ENCODE measurements at places on chromosomes 3 and 15. TPM values are rescaled to one million over a fixed set of nuclear protein-coding genes. Genes with fewer than 3 reads are reported as not detected.

- peaks cover 55% of the 10 kb centered on the region for H3K4me1 ChIP-seq
- H3K4me3 ChIP-seq, result no peak overlapping the region
- H3K36me3 ChIP-seq, result peaks cover 74% of the 10 kb centered on the region
- H3K27ac ChIP-seq, result peak overlapping the region; percentile 26
- no peak for DNase-seq
Observed at GRCh38 chr3:105824129-105824528, 44.7 kb downstream of the CBLB start.

- no peaks in the 10 kb centered on the region for H3K4me1 ChIP-seq
- H3K4me3 ChIP-seq, result no peak overlapping the region
- no peak overlapping the region for H3K27ac ChIP-seq
- no peaks in the 10 kb centered on the region for H3K36me3 ChIP-seq
- peaks cover 14% of the 10 kb centered on the region for H3K27me3 ChIP-seq
Observed at GRCh38 chr3:16606398-16606797, 1.2 kb upstream of the DAZL start.

HRG gene
- total RNA-seq, result not detected

DNA sequence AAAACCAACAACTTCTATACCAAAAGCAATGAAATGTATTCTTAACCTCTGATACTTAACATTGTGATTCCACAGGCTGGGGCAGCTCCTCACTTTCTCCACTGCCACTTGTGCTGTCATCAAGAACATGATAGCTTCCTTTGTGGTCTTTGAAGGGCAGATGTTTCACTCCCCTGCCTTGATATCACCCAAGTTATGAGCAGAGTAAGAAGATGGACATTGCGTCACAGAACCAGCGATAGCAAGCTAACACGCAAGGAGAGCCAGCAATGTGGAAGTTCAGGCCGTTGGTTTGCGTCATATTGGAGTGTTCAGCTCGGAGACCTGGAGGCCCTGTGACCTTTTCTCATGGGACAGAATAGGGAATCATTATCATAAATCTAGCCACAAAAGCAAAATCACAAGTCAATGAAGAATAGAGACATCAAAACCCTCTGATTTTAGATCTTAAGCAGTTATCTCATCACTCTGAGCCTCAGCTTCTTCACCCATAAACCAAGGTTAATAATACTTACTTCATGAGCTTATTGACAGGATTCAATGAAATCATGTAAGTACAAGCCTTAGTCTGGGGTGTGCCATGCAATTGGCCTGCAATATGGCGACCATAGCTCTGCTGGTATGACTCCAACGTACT, 183.8 kb upstream of the THBS1 start:
- H3K27me3 ChIP-seq, result peaks cover 23% of the 10 kb centered on the region
- H3K4me3 ChIP-seq, result no peak overlapping the region
- DNase-seq, result no peak
- no peak overlapping the region for H3K27ac ChIP-seq

DNA sequence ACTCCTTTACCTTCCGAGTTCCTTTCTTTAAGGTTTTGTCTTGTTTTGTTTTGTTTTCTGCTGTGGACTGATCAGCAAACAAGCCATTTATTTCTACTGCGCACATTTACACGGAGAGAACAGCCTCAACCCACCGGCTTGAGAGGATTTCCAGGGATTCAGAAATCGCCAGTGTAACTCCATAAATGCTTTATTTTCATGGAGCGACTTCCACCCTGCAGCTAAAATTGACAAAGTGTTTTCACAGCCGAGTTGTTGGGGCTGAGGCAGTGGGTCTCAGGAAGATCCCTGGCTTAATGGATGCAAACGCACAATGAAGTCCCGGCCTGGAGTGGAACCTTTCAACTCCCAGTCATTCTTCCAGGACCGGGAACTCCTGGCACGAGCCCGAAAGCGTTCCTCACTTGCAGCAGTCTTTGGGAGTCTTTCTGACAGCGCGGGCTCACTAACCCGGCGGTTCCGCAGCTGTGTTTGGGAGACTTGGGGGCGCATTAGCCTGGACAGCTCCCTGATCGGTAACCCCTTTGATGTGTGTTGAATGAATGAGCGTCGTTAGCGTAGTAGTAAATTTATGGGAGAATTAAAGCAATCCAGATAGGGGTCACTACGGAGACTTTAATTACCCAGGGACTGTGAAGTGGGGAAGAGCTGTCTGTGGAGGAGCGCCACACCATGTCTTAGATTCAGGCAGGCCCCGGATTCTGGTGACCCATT, 785 bp upstream of the MYRIP start:
- H3K4me3 ChIP-seq, result peak overlapping the region; percentile 39
- H3K36me3 ChIP-seq, result no peaks in the 10 kb centered on the region
- DNase-seq, result no peak

DNA sequence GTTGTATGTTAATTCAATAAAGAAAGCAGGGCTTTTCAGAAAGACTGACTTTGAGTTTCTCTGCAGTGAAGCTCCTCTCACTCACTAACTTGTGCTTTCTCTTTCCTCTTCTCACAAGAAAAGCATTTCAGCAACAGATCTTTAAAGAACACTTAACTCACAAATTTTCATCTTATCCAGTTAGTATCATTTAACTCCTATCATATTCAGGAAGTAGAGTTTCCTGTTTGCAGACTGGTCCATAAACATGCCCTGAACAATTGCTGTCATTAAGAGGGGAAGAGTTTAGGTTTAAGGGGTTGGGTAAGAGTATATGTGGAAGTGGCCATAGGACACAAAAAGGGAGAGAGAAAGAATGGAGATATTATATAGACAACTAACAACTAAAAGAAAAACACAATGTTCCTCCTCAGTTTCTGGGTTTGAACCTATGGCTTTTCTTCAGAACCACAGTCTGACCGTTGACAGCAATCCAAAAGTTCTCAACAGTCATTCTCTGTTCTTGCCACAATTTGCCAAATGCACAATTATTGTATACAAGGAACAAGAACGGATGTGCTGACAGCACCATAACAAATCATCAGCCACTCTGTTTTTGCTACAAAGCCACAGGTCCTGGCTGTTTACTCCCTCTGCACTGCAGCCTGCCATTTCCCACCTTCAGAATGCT, 63.9 kb downstream of the CHAC1 start:
- H3K27ac ChIP-seq, result peak overlapping the region; percentile 80
- no peak overlapping the region for H3K4me3 ChIP-seq
- H3K4me1 ChIP-seq, result peaks cover 13% of the 10 kb centered on the region
- H3K36me3 ChIP-seq, result peaks cover 48% of the 10 kb centered on the region

CHRNB4 gene
- total RNA-seq, result not detected

DNA sequence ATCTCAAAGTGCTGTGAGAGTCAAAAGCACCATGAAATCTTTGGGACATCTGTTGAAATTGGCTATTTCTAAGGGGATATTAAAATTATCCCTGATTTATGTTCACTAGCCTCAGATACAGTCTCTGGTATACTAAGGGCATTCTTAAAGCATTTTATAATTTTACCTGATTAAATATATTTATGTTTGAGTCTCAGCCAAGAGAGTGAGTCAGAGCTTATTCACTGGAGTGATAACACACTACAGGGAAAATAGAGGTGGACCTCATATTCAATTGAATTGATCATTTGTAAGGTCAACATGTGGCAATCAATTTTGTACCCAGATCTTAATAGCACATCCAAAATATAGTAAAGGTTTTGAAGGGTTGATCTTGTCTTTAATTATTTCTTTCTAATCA, 733.6 kb downstream of the EPHA3 start:
- no peaks in the 10 kb centered on the region for H3K4me1 ChIP-seq
- H3K36me3 ChIP-seq, result no peaks in the 10 kb centered on the region
- H3K27ac ChIP-seq, result no peak overlapping the region
- H3K27me3 ChIP-seq, result no peaks in the 10 kb centered on the region
- H3K4me3 ChIP-seq, result no peak overlapping the region
- no peak for DNase-seq
